ENCODE measurements at places on chromosomes 3 and 15. TPM values are rescaled to one million over a fixed set of nuclear protein-coding genes. Genes with fewer than 3 reads are reported as not detected.

DNA sequence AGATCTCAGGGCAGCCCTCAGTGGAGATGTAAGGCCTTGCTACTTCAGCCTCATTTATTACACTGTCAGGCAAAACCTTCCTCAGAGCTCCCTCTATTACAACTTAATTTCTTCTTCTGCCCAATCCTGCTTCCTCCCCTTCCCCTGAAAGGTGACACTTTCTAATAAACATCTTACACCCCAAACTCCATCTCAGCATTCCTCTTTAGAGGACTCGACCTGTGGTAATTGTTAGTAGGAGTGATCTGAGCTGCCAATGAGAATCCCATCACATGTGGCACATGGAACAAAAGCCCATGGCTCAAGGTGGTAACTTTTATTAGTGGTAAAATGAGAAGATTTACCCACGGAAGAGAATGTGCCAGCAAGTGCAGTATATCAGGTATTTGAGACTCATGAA lies 29.8 kb downstream of the DTWD1 start:
- H3K36me3 ChIP-seq = no peaks in the 10 kb centered on the region
- no peak overlapping the region for H3K4me3 ChIP-seq
- DNase-seq = no peak
- H3K27ac ChIP-seq = no peak overlapping the region
- H3K27me3 ChIP-seq = peaks cover 5% of the 10 kb centered on the region

- H3K4me1 ChIP-seq = peaks cover 81% of the 10 kb centered on the region
- no peak for DNase-seq
- H3K27ac ChIP-seq = peak overlapping the region; percentile 81
- H3K27me3 ChIP-seq = no peaks in the 10 kb centered on the region
Observed at GRCh38 chr15:67115586-67115969, 50.2 kb downstream of the SMAD3 start.

- peak overlapping the region; percentile 94 for H3K4me3 ChIP-seq
- DNase-seq = no peak
- peak overlapping the region; percentile 92 for H3K27ac ChIP-seq
Observed at GRCh38 chr3:143972155-143972504, 507 bp downstream of the DIPK2A start.

GRCh38 chr3:39453134-39453533 lies 14.3 kb upstream of the MOBP start:
- no peaks in the 10 kb centered on the region for H3K36me3 ChIP-seq
- DNase-seq = no peak
- H3K27ac ChIP-seq = no peak overlapping the region
- H3K4me1 ChIP-seq = no peaks in the 10 kb centered on the region
- no peak overlapping the region for H3K4me3 ChIP-seq

- H3K27ac ChIP-seq = no peak overlapping the region
- peak; percentile 30 for DNase-seq
- H3K27me3 ChIP-seq = no peaks in the 10 kb centered on the region
Observed at GRCh38 chr15:28960979-28961378, 75.2 kb downstream of the APBA2 start.

- H3K27me3 ChIP-seq = no peaks in the 10 kb centered on the region
- H3K4me3 ChIP-seq = no peak overlapping the region
- H3K27ac ChIP-seq = no peak overlapping the region
- no peak for DNase-seq
Observed at GRCh38 chr3:51970606-51971300, 3.1 kb downstream of the ABHD14B start.

DNA sequence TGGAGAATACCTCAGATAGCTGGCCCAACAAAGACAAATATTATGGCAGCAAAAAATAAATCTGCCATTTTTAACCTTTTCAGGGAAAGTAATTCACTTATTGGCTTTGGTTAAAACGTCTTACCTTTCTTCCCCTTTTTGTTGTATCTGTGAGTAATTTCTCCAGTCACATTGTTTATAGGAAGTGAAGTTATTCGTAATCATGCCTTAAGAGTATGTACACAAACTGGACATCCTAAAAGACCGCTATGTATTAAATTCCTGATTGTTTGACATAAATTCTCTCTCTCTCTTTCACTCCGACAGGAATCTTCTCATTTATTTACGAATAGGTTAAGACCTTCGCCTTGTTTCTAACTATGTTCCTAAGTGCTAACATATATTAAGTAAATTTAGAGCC lies 474.0 kb downstream of the MECOM start:
- H3K4me3 ChIP-seq = no peak overlapping the region
- DNase-seq = no peak
- H3K27me3 ChIP-seq = peaks cover 5% of the 10 kb centered on the region

DNA sequence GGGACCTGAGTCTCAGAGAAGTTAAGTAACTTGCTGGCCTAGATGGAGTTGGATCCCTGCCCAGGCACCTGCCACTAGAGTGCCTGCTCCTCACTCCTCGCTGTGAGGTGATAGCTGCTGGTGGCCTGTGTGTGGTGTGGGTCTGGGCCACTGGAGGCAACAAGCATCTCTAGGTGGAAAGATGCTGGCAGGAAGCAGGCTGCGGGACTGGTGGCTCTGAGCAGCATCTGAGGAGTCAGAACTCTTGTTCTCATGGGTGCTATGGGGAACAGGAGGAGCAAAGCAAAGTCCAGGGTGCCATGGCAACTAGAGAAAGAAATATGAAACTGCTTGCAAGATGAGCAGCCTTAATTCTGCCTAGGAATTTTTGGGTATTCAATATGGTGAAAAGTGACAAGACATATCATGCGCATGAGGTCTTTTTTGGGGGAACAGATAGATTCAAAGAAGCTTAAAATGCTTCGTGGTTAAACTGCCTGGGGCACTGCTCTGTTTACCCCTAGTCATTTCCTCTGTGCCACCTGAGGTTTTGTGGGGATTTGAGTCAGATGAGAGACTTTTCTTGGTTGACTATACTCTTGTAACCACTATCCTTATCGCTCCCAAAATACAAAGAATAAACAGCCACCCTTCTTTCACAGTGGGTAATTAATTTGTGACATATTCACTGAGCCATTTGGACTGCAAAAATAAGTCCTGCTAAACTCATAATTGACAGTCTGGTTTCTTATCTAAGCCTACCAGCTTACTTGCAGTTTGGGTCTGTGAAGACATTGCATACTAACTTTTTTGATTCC lies 50.3 kb downstream of the MED12L start:
- H3K4me3 ChIP-seq = no peak overlapping the region
- H3K4me1 ChIP-seq = peaks cover 21% of the 10 kb centered on the region
- no peaks in the 10 kb centered on the region for H3K36me3 ChIP-seq
- H3K27ac ChIP-seq = peak overlapping the region; percentile 48

Gene AADACL2
- not detected for total RNA-seq

Gene ZMYND10
- total RNA-seq = 0.57 TPM

Gene U2SURP
- total RNA-seq = 173 TPM

Gene RBPMS2
- not detected for total RNA-seq
